Stomach (tissue), 19 donors: ENCODE measurements at places on chromosomes 7 and 10. TPM values are rescaled to one million over a fixed set of nuclear protein-coding genes. Genes with fewer than 3 reads are reported as not detected.
A peak's percentile ranks its signal among the peaks of the same experiment; 100 is the strongest.

SMNDC1 gene
- total RNA-seq = 29.8 TPM

CPA2 gene
- total RNA-seq = 64.7 TPM

C10orf105 gene
- not detected for total RNA-seq

GNAT3 gene
- total RNA-seq = not detected

SLC18A2 gene
- total RNA-seq = 49.6 TPM

CYP26A1 gene
- total RNA-seq = not detected

VSTM2A gene
- total RNA-seq = 13.6 TPM

GOLGA7B gene
- 0.58 TPM for total RNA-seq

KCNIP2 gene
- total RNA-seq = 5.7 TPM

SPDYE6 gene
- total RNA-seq = not detected

MTERF1 gene
- total RNA-seq = 1.2 TPM

LAMB4 gene
- not detected for total RNA-seq

DNA sequence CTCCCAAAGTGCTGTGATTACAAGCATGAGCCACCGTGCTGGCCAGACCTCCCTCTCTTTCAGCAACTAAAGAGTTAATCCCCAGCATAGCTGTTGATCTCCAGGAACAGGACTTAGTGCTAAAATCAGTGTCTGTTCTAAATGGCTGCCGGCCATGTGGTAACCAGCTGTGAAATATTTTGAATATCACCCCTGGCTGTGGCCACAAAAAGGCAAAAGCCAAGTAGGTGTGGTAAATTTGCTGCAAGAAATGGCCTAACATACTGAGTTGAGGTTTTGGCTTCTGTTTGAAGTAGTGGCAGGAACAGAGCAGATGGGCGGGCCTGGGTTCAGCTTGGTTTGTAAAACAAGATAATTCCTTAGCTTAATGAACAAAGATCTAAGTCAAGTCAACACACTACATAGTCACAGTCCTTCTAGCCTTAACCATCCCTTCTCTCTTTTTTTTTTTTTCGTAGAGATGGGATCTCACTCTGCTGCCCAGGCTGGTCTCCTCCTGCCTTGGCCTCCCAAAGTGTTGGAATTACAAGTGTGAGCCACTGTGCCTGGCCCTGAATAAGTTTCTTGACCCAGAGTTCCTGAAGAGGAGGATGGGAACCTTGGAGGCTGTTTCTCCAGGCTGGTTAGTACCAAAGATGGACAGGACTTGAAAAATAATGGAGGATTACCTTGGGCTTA is 22.7 kb upstream of the AGFG2 start:
- peak; percentile 30 for DNase-seq

- DNase-seq = no peak
Measured at GRCh38 chr7:25543210-25543609, 314.9 kb upstream of the NPVF start.

DNA sequence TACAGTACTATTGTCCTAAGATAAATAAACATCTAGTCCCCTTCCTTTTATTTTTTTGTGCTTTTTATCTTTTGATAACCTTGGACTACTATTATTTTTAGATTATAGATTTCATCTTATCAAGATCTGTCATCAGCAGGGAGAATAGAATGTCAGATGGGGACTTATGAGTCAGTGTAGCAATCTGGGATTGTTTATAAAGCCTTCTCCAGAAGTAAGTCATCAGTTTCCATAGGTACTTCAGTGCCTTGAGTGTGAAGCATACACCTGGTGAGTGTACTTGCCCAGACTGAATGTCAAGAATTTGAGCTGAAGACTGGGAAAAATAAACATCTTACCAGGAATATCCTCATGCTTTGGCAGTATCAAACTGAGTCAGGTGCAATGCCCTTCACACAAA is 2.1 kb downstream of the CASD1 start:
- no peak for DNase-seq

- no peak for DNase-seq
Measured at GRCh38 chr10:93851169-93851568, 42.6 kb upstream of the SLC35G1 start.

DNA sequence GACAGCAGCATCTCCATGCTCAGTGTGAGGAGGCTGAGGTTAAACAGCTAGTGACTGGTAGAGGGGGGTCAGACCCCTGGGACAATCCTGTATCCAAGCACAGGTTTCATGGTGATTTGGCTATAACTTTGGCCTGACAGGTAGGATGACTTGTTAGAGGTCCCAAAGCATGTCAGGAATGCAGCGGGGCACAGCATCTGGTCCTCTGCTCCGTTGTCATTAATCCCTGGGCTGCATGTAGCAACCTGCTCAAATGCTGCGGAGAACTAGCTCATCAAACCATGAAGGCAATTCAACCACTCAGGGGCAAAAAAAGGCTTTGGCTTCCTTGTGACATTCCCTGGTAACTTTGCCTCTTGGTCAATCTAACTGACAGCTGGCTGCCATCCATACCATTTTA is 26.8 kb downstream of the WNT2 start:
- no peak for DNase-seq

- DNase-seq = no peak
Measured at GRCh38 chr10:116770281-116770680, 27.9 kb upstream of the HSPA12A start.

- DNase-seq = no peak
Measured at GRCh38 chr7:107778283-107778682, 24.7 kb downstream of the SLC26A3 start.

GRCh38 chr10:126324826-126325225 is 63.5 kb downstream of the ADAM12 start:
- no peak for DNase-seq

- DNase-seq = no peak
Measured at GRCh38 chr7:55308186-55308929, 56.8 kb upstream of the LANCL2 start.

DNA sequence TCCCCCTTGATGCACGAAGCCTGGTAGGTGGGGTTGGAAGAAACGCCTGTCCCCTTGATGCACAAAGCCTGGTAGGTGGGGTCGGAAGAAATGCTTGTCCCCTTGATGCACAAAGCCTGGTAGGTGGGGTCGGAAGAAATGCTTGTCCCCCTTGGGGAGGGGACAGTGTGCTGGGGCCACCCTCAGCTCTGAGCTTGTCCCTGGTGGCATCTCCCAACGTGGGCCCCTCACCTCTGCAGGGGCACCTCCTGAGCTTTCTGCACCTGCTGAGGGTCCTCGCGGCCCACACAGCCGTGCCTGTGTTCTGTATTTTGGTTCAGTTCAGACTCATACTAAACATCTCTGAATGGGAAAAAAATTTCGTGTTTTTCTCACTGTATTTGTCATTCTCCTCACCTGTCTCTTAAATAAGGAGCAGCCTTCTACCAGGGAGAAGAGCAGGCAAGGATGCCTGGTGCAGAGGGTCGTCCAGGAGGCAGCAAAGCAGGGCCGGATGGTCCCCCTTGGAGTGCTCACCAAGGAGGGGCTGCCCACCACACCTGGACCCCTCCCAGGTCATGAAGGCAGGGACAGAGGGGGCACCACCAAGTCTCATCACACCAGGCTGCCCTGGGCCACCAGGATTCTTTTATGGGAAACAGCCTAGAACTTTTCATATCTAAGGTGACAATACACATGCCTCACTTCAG is 24.7 kb downstream of the VIPR2 start:
- no peak for DNase-seq

GRCh38 chr7:2248984-2249694 is 7.1 kb downstream of the NUDT1 start:
- peak; percentile 76 for DNase-seq

GRCh38 chr10:3393958-3394357 is 221.4 kb upstream of the PITRM1 start:
- DNase-seq = no peak

DNA sequence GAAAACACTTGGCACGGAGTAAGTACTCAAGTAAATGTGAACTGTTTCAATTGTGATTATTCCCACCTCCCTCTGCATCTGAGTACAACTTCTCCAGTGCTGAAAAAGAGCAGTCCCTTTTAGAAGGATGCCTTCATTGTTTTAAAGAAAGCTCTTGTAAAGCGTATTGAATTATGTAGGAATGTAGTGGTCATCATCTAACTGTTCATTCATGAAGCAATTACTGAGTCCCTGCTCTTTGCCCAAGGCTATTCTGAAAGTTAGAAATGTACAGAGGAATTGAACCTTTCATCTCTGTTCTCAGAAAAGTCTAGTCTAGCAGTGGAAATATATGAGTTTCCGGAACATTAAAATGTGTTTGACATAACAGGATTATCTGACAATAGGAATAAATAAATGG is 127.8 kb downstream of the CACNB2 start:
- DNase-seq = no peak

DNA sequence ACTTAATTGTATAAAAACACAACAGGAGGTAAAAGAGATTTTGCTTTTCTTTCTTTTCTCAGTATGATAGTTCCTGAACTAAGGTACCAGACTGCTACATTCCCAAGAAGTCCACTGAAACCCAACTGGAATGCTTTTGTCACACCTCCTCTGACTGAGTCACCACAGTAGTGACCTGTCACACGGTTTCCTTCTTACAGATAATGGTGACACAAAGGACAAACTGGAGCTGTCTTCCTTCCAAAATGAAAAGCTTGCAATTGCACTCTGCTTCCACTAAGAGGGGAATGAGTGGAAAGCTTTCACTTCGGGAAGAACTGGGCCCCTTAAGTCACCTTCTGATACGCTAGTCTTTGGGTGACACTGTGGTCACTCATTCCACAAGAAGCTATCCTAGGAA is 122.2 kb downstream of the KMT2E start:
- no peak for DNase-seq
